Activated naive CD8-positive, alpha-beta T cell treated with anti-CD3 and anti-CD28 coated beads, Interleukin-2, amount 10 ng/mL, durations not matched to agents 7 days and 5 days (primary cell): ENCODE measurements at places on chromosomes 11 and 22. TPM values are rescaled to one million over a fixed set of nuclear protein-coding genes. Genes with fewer than 3 reads are reported as not detected.

DNA sequence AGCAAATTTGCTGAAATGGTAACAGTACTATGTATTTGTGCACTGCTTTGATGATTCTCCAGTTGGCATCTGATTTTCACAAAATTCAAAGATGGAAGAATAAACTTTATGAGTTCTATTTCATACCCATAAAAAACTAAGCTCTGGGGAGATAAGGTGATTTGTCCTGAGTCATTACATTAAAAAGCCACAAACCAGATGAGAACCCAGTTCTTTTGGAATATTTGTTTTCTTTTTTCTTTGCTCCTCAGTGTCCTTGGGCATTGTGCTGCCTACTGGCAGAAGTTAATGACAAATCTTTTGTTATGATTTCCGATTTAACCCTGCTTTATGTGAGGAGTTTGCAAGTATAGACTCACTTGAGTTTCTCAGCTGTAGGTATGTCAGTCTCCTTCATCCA, 45.4 kb upstream of the AMOTL1 start:
- no peak for DNase-seq

DNA sequence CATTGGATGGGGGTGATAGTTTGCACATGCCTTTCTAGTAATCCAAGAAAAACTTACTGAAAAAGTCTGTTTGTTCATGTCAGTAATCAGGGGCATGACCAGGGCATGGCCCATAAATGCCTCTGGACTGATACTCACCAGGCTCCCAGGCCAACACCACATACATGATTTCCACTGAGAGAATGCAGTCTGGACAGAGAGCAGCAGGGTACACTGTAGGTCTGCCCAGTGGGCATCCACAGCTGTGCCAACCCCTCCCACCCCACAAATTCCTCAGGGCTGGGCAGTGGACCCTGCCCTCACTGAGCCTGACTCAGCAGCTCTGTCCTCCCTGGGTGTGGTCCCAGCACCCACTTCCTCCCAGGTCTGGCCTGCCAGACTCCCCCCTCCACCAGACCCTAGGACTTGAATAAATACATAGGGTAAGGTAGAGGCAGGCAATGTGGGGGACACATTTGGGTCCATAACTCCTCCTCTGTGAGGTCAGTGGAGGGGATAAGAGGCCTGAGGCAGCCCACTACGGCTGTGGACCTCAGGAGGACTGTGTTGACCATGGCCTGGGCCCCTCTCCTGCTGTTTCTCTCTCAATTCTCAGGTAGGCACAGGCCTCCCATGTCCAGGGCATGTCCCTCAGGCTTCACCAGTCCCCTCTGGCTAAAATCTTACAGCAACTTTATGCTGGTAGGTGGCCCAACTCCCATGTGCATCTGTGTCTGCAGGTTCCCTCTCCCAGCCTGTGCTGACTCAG, 92.2 kb upstream of the TOP3B start:
- no peak for DNase-seq

DNA sequence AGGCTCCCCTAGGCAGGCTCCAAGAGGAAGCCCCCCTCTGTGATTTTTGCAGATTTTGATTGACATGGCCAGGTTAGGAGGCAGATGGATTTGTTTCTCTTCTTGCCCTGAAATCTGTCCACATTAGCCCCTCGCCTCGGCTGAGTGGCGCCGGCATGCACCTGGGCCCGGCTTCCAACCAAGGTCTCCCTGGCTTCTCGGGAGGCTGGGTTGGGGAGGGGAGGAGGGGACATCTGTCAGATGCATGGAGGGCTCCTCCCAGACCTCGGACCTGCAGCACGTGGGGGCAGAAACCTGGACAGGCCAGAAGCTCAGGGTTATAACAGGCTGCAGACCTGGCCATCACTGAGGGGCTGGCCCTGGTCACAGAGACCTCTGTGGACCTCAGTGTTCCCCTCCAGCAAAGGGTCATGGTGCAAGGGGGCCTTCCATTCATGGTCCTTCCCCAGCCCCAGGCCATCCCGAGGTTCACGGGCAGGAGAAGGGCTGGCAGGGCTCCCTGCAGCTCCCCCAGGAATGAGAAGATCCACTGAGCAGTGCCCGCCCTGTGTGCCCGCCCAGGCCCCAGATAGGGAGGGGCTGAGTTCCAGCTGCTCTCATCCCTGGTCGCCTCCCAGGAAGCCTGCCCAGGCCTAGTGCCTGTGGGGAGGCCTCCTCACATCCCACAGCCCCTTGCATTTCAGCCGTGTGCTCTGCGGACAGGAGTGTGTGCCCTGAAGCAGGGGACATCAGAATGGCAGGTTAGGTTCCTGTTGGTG, 747.8 kb downstream of the BRD1 start:
- no peak for DNase-seq

DNA sequence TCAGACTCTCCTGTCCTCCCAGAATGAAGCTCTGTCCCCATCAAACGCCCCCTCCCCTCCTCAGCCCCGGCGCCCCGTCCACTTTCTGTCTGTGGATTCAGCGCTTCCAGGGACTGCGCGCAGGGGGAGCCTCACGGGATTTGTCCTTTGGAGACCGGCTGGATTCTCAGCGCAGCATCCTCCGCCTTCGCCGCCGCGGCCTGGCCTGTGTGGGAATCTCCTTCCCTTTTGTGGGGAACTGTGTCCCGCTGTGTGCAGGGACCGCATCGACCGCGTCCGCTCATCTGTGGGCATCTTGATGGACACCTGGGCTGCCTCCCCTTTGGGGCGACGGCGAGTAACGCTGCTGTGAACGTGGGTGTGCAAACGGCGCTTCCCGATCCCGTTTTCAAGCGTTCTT, 1.1 kb upstream of the SCT start:
- DNase-seq: peak; percentile 35

DNA sequence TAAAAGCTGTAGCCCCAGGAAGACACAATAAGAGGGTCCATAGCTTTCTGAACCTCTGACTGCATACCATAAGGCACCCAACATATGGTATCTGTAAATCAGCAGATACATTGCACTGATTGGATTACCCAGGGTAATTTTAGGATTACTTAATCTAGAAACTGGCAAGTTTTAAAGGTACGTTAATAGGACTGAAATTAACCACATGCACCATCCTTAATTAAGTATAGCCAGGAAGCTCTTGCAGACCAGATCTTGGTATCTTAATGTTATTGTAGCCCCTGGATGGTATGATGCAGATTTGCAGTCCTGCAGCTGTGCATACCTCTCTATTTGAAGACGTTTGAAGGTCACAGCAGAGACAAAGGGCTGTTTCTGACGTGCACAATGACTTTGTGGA, 72.8 kb downstream of the ARHGAP42 start:
- DNase-seq: no peak

GRCh38 chr11:68798221-68798813, 43.4 kb downstream of the CPT1A start:
- peak; percentile 50 for DNase-seq

DNA sequence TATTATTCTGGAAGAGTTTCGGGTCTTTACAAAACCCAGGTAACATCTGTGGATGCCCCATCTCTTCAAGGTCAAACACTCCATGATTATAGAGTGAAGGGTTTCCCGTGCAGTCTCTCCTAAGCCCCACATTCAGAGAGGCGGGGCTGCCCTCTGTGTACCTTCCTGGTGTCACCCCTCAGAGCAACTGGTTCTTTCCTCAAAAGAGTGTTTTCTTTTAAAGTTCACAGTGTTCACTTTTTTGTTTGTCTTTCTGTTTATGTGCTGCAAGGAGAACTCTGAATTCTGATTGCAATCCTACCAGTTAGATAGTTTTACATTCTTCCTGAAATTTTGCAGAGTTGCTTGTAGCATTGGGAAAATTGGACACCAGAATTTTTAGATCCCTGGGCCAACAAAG, 190.2 kb downstream of the ADAMTS15 start:
- DNase-seq: no peak

GRCh38 chr11:75450236-75450635, 17.2 kb upstream of the KLHL35 start:
- DNase-seq: no peak

DNA sequence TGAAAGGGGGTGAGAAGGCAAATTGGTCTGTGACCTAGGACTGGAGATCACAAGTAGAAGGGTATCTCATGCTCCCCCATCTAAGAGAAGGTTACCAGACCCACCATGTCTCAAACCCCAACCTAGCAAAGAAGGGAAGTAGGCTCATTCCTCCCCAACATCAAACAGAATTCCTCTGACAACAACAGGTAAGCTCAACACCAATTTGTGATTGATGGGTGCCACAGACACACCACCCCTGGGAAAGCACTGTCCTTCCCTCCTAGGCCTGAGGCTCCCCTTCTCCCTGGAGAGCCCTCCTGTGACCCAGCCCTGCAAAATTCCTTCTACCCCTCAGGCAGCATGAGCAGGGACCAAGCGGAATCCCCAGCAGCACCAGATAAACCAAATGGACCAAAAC, 154.3 kb downstream of the BUD13 start:
- no peak for DNase-seq

DNA sequence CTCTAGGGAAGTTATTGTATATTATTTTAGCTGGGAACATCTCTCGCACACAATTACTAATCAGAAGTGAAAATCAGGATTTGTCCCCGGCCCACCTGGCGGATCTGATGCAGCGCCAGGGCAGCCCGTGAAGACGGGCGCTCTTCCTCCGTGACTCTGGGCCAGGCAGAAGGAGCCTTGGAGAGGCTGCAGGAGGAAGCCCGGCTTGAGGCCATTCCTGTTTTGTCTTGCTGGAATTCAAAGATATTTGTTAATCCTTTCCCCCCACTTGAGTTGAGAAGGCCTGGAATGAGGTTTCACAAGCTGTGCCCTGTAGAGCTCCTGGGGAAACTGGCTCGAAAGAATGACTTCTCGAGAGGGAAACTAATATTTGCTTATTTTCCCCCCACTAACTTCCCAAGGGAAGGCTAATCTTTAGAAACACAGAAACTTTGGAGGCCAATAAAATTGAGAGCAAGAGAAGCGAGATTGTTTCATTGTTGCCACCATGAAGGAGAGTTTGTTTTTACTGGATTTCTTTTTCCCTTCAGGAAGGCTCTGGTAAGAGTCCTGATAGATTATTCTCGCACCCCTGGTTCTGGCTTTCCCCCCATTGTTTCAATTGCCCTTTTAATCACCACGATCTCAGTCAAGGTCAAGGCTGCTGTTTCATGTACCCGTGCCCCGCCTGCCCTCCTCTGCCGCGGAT, 92.8 kb upstream of the SEPTIN5 start:
- no peak for DNase-seq

- no peak for DNase-seq
Measured at GRCh38 chr11:126317432-126317755, 13.5 kb downstream of the DCPS start.

DNA sequence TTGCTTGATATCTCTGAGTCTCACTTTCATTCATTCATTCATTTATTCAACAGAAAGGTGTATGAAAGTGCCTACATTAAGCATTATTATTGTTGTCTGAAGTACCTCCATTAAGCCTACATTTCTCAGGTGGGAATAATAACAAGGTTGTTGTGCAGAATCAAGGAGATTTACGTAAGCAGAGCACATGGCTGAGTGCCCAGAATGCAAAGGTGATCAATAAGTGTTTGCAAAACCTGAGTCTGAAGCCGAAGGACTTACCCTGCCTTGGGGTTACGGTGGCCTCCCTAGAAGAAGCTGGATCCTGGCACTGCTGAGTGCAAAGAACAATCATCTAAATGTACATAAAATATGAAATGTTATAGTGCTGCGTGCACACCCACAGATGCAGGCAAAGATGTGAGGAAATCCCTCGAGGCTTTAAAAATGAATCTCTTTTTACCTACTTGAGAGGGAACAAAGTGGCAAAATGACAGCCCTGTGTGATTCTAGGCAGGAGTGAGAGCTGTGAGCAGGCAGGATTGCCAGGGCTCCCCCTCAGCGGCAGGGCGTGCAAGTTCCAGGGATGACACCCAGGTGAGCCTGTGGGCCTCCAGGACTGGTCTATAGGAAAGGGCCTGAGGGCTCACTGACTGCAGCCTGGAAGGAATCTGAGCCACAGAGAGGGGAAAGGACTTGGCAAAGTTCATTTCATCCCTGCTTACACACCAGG, 133.1 kb upstream of the TBCEL start:
- DNase-seq: no peak

DNA sequence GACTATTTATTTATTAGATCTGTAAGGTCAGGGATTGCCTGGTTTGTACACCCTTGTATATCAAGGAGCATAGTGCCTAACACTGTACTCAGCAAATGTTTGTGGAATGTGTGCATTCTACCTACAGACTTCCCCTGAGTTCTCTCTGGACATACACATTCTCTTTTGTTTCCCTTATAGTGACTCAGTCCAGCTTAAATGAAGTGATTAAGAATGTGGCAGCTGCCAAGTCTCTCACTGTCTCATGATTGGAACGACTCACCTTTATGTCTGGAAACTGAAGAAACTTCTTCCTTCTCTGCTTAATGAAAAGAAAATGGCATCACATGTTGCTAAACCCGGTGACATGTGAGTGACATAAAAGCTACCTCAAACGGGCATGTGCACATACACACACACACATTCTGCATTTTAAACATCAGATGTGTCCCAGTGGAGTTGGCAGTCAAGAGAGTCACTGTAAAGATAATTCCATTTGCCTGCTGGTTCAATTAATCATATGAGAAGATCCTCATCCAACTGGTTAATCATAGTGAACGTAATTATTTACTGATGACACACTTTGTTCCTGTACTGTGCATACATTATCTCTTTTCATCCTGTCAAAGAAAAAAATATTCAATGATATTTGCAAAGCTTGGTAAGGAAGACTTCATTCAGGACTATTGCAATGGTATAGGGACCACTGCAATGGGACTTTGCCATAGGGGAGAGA, 42.8 kb downstream of the GLYAT start:
- DNase-seq: no peak

The ZNF214 gene
- not detected for total RNA-seq

The MAPK11 gene
- total RNA-seq: 8.5 TPM

The FAM227A gene
- total RNA-seq: 0.23 TPM

The MTA2 gene
- total RNA-seq: 231 TPM

The HBB gene
- not detected for total RNA-seq

The C11orf16 gene
- total RNA-seq: not detected

The OR52I2 gene
- not detected for total RNA-seq

The CRYAB gene
- not detected for total RNA-seq

The OR52E8 gene
- total RNA-seq: not detected

The SCN4B gene
- total RNA-seq: not detected

The PHF21B gene
- not detected for total RNA-seq
